ENCODE measurements at places on chromosomes 13 and 19.
A peak's percentile ranks its signal among the peaks of the same experiment; 100 is the strongest.

DNA sequence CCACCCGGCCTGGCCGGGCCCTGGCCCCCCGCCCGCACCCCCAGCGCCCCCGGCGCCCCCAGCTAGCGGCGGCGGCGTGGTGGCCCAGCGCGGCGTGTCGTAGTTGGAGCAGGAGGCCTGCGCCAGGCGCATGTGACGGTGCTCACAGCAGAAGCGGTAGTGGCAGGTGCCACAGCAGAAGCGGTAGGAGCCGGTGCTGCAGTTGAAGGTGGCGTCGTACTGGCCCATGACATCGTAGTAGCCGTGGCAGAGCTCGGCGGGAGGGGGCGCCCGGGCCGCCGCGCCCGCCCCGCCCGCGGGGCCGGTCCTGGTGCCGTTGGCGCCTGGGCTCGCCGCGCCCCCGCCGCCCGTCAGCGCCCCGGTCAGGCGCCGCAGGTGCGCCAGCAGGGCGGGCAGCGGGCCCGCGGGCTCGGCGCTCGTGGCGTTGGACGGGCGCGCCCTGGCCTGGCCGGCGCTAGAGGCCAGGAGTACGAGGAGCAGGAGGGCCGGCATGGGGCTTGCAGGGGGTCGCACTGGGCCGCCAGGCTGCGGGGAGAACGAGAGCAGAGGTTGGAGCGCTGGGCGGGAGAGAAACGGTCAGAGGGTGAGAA is 633 bp downstream of the SHISA7 start:
- DNase-seq: no peak

GRCh38 chr19:46018729-46019251 is 4.1 kb downstream of the PGLYRP1 start:
- no peak for DNase-seq

- no peak for DNase-seq
Observed at GRCh38 chr13:40992678-40993518, 26.2 kb downstream of the ELF1 start.

GRCh38 chr13:110662777-110663443 is 43.0 kb downstream of the CARS2 start:
- no peak for DNase-seq

DNA sequence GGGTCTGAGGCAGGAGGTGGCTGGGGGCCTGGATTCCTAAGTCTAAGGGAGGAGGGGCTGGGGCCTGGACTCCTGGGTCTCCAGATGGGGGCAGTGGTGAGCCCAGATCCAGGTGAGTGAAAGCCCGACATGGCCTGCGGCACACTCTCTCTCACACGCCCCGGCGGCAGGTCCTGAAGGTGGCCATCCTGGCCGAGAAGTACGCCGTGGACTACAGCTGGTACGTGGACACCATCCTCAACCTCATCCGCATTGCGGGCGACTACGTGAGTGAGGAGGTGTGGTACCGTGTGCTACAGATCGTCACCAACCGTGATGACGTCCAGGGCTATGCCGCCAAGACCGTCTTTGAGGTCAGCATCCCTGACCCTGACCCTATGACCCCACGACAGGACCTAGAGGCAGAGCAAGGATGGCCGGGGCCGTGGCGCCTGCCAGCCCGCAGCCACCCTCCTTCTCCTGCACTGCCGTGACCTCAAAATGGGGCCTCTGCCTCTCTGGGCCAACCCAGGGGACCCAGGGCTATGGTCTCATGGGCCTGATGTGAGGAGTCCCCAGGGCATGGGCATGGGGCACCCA is 13.2 kb downstream of the FUZ start:
- no peak for DNase-seq

GRCh38 chr19:14505488-14506239 is 9.7 kb upstream of the GIPC1 start:
- no peak for DNase-seq

- DNase-seq: no peak
Observed at GRCh38 chr19:35718345-35719041, 690 bp downstream of the KMT2B start.

DNA sequence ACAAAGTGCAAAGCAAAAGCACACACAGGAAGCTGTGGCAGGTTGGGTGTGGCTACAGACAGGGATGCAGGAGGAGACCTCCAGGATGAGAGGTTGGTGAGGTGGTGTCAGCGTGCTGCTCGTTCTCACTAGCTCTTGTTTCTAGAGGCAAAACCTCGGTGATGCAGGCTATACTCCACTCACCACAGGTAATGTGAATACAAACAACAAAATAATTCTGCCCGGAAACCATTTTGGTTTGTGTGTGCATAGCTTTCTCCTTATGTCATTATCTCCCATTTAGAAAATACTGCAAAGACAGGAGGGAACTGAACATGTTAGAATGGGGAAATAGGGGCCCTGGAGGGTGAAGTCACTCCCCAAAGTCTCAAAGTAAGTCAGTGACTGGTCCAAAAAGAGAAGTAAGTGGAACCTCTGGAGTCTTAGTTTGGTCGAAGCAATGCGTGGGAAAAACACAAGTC is 9.4 kb downstream of the LCP1 start:
- DNase-seq: no peak

GRCh38 chr13:62875118-62875640 is 1459.5 kb upstream of the PCDH20 start:
- no peak for DNase-seq

GRCh38 chr19:45887200-45887710 is 1.3 kb upstream of the IRF2BP1 start:
- no peak for DNase-seq

- DNase-seq: peak; percentile 26
Observed at GRCh38 chr13:29849731-29850212, 645 bp downstream of the UBL3 start.

DNA sequence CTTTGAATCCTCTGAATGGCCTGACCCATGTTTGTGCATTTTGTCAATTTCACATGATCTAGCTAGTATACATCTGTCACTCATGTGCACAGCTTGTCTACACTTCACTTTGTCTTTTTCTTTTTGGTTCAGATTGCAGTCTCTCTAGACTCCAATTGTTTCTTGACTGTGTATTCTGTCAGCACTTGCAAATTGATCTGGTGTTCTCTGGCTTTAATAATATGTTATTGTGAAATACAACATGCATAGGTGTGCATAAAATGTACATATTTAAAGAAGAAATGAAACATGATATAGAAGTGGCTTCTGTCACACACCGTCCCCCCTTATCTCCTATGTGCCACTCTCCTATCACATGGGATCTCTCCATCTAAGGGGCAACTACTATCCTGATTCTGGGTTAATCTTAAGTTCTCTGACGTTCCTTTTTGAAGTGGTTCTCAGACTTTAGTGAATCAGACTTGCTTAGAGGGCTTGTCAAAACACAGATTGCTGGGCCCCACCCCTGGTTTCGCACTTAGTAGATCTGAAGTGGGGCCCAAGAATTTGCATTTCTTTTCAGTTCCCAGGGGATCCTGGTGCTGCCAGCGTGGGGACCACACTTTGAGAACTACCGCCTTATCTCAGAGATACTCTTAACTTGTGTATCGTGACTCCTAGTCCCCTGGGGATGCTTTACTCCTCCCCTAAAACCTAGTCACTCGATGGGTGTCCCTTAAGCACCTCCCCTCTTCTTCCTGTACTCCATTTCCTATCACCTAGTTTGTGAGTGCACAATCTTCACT is 5.8 kb downstream of the KRTDAP start:
- no peak for DNase-seq

- DNase-seq: no peak
Observed at GRCh38 chr13:71213252-71213821, 653.7 kb downstream of the DACH1 start.

- no peak for DNase-seq
Observed at GRCh38 chr19:45529420-45529785, 22.1 kb downstream of the VASP start.

- DNase-seq: no peak
Observed at GRCh38 chr13:60572003-60572798, 175.2 kb downstream of the TDRD3 start.

- no peak for DNase-seq
Observed at GRCh38 chr19:38793177-38793576, 4.2 kb downstream of the LGALS7B start.

- no peak for DNase-seq
Observed at GRCh38 chr13:48585456-48585840, 52.6 kb upstream of the RCBTB2 start.

GRCh38 chr13:48318821-48319511 is 15.4 kb downstream of the RB1 start:
- no peak for DNase-seq

GRCh38 chr19:40571005-40571318 is 5.7 kb upstream of the SHKBP1 start:
- DNase-seq: no peak

DNA sequence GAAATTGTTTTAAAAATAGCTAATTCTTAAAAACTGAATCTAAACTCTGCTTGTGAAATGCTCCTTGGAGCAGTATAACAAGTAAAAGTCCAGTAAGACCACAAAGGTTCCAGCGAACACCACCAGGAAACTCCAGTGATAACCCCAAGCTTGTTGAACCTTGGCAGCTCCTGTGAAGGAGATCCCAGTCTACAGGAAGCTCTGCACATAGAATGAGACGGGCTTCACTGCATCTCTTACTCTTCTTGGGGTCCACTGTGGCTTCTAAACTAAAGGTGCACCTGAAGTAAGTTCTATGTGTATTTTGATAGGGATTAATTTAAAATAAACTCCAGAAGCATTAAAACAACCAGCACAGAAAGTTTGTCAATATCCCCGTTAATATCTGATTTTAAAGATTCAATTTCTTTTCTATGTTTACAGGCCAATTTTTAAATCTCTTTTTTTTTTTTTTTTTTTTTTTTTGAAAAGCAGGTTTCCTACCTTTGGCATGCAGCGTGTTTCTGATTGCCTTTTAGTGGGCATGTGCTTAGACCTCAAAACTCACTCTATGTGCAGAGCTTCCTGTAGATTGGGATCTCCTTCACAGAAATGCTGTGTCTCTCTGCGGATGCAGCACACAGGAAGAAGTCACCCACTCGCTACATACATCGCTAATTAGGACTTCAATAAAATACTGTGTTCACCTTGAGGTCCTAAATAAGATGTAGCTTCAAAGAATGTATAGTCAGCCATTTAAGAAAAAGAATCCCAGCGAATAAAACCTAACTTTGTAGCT is 508.5 kb downstream of the KLF12 start:
- no peak for DNase-seq

DNA sequence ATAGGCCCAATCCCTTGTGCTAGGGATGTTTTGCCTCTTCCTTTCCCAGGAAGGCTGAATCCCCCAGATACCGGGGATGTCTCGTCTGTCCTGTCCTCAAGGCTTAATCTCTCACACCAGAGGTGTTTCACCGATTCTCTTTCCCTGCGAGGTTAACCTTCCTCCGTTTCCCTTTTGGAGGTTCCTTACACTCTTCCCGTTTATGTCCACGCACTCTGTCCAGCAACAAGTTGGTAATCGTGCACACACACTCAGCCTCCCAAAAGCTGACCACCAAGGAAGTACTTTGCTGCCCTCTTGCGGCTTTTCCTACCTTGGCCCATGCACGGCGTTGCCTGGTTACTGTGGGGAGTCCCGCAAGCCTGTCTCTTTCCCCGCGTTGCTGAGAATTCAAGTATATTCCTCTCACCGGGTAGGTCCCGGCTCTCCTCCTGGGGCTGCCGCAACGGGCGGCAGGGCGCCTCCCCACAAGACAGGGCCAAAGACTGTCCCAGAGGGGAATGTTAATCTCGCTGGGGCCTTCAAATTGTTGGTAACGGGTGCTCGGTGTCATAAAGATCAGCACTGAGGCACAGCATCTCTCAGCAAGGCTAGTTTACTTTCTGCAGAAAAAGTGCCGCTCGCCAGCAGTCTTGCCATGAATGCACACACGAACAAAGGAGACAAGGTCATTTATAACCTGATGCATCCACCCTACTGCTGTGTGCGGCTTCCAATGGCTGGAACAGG is 36.7 kb upstream of the CD177 start:
- DNase-seq: no peak

DNA sequence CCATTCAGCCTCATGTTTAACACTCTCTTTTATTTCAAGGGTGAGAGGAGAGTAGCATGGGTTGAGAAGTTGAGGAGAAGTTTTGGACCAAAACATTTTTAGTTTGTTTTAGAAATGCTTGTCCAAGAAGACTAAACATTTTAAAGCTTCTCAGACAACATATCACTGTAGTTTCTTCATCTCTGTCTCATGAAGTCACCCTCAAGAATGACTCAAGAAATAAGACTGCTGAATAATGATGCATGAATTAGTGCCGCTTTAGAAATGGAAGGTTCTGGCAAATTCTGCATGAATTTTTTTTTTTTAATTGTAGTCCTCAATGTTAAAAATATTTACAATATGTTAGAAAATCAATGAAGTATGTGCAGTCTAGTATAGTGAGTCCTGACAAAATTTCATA is 422.7 kb upstream of the ARGLU1 start:
- DNase-seq: no peak

GRCh38 chr13:65488606-65489005 is 1741.5 kb downstream of the PCDH9 start:
- no peak for DNase-seq

- DNase-seq: no peak
Observed at GRCh38 chr13:98917116-98917515, 60.7 kb downstream of the DOCK9 start.

DNA sequence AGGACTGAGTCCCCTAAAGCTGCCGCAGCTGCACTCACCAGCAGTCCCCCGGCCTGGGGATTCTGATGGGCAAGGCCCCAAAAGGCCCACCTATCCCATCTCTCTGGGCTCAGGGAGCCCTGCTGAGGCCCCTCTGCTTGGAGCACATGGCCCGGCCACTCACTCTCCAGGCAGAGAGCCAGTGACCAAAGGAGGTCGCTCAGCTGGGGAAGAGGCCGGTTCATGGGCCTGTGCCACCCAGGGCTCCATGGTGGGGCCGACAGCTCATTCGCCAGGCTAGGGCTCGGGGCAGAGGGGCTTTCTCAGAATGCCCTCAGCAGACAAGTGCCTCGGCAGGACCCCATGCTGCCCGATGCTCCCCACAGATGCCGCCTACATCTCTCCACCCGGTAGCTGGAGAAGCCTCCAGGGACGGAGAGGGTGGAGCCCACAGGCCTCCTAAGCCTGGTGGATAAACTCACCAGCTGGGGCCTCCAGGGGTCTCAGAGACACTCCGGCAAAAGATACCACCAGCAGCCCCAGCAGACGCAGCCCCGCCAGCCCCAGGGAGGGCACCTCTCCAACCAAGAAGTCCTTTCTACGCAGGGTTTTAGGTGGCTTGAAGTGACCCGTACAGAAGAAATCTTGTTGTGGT is 54.4 kb downstream of the MLLT1 start:
- no peak for DNase-seq

- no peak for DNase-seq
Observed at GRCh38 chr13:48725271-48725670, 71.5 kb downstream of the CYSLTR2 start.

DNA sequence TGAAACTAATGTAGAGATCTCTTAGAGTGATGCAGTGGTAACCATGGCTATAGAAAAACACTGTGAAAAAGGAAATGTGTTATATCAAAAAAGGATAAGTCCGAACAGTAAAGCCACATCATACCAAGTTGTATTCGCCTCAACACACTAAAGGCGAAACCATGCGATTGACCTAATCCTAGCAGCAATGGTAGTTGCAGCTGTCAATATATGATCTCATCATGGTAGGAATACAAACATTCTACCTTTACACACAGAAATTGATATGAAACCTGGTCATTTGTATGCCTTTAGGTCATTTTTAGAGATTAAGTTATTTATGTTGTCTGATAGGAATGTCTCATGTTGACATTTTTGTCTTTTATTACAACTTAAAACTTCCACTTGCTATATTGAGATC is 271.9 kb downstream of the SLITRK6 start:
- DNase-seq: no peak

- DNase-seq: no peak
Observed at GRCh38 chr19:51089786-51090185, 7.1 kb upstream of the KLK14 start.

- DNase-seq: no peak
Observed at GRCh38 chr19:30871979-30872378, 477.3 kb downstream of the TSHZ3 start.
